ENCODE measurements at places on chromosomes 7 and 10.

DNA sequence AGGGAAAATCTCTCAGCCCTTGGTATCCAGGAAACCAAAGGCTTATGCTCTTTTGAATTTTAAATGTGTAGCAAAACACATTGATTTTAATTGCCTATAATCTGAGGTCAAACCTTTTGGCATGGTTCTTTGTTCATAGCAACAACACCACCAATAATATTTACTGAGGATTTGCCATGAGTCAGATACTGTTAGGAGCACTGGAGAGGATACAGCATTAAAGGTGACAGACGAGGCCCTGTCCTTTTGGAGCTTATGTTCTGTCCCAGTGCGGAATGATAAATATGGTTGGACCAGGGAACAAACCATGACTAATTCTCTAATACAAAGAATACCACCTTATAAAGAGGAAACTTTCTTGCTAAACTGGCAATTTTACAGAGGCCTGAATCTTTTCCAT, 176.6 kb downstream of the CTNNA3 start:
- no peak for DNase-seq

- no peak for DNase-seq
Observed at GRCh38 chr7:18126281-18126680, 98.6 kb upstream of the PRPS1L1 start.

GRCh38 chr7:108178398-108178797, 48.2 kb upstream of the LAMB4 start:
- DNase-seq, result no peak

DNA sequence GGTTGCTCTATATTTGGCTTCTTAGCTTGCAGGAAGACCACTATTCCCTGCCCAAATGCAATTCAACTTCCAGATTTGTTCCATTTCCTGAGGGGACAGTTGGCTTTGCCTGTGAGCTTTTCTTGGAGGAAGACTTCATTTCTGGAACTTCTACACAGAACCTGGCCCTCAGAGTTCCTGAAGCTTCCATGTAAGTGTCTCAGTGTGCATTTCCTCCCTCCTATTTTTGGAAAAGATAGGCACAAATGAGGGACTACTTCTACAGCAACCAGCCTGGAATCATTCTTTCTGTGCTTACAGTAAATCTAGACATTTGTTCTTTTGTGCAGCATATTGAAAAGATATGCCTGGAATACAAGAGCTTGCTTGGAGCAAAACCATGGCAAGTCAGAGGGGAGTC, 164.3 kb downstream of the CREB5 start:
- DNase-seq, result no peak
